NCI-H510A treated with DMSO at 0.1 percent for 48 hours (cell line): ENCODE measurements at places on chromosomes 6 and 20.

DNA sequence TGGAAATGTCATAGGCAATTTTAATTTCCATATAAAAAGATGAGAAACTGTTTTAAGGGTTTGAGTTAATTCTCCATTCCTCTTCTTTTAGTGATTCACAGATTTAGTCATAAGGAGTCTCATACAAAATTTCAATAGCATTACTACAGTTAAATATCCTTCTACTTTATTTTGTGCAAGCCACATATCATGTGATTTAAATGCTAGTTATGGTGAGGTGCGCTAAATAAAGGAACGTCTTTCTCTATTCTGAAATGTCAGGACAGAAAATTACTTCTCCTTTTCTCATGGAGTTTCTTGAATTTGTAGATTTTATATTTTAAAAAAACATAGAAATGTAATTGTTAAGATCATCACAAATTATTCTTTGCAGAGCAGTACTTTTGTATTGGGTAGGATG lies 50.0 kb upstream of the SUPT3H start:
- DNase-seq: no peak

DNA sequence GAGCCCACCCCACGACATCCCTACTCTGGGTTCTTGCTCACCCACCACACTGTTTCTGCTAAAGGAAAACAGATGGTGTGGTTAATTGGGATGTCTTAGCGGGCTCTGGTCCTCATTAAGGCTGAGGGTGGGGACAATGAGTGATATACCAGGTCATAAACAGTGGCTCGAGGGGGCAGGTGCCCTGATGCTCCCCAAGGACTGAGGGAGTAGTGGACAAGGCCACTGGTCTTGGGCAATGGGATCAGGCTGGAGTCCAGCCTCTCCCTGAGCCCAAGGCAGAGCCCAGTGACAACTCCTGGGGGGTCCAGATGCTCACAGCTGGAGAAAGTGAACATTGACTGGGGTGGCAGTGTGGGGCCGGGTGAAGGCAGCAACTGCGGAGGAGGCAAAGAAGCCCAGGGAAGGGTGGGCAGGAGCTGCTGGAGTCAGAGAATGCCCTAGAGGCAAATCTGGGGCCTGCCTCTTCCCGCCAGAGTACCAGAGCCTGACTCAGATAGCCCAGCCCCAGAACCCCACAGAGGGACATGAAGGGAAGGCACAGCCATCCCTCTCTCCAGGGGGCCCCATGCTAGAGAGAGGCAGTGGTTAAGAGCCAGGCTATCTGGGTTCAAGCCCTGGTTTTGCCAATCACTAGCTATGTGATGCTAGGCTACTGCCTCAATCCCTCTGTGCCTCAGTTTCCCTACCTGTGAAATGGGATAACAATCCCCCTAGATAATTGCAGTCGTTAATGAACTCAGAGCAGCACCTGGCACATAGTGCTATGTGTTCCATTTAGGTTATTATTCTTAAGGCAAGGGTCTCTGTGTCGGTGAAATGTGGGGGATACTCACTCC lies 72.3 kb downstream of the MRPL14 start:
- no peak for DNase-seq

GRCh38 chr6:138588805-138589434 lies 89.6 kb upstream of the NHSL1 start:
- DNase-seq: peak; percentile 77

DNA sequence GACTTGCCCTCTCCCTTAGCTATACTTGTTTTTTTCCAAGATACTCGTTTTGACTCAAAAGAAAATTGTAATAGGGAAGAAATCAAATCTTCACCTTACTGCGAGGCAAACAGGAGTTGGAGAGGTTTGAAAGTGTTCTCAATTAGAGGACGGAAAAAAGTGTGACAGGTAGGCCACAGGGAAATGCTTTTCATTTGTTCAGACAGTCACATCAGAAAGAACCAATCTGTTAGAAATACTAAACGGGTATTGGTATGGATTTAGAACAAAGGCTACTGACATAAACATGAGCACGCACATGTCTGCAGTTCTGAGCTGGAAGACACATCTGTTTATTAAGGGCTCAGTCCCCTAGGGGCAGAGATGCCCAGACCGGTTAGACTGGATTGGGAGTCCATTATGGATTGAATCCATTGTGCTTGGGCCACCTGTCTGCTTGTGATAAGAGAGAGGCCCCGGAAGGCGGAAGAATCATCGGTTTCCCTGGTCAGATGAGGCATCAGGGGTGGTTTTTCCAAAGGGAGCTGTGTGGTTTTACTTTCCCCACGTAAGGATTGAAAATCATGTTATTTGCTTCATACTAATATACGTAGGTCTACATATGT lies 220.9 kb upstream of the MYLIP start:
- peak; percentile 96 for DNase-seq

DNA sequence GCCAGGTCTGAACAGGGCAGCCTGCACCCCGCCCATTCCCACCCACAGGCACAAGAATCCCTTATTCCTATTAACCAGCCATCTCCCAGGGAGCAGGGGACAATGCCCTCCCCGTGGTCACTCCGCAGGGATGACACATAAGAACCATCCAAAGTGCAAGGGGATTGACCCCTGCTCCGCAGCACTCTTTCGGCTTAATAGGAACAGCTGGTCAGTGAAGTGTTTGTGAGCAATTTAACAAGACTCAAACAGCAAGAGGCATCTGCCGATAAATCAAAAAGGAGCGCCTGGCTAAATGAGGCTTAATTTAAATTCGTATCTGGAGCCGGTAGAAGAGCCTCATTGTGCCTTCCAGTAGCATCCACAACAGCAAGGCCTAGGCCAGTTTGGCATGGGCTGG lies 389.4 kb downstream of the RNGTT start:
- no peak for DNase-seq

GRCh38 chr6:89977808-89978748 lies 83.8 kb downstream of the GJA10 start:
- DNase-seq: peak; percentile 47

- DNase-seq: peak; percentile 44
These were observed 801 bp downstream of the FBXL4 start for GRCh38 chr6:98946879-98947410.

GRCh38 chr20:51661609-51662178 lies 106.5 kb downstream of the ATP9A start:
- DNase-seq: no peak
